ENCODE measurements at places on chromosomes 11 and 22.

DNA sequence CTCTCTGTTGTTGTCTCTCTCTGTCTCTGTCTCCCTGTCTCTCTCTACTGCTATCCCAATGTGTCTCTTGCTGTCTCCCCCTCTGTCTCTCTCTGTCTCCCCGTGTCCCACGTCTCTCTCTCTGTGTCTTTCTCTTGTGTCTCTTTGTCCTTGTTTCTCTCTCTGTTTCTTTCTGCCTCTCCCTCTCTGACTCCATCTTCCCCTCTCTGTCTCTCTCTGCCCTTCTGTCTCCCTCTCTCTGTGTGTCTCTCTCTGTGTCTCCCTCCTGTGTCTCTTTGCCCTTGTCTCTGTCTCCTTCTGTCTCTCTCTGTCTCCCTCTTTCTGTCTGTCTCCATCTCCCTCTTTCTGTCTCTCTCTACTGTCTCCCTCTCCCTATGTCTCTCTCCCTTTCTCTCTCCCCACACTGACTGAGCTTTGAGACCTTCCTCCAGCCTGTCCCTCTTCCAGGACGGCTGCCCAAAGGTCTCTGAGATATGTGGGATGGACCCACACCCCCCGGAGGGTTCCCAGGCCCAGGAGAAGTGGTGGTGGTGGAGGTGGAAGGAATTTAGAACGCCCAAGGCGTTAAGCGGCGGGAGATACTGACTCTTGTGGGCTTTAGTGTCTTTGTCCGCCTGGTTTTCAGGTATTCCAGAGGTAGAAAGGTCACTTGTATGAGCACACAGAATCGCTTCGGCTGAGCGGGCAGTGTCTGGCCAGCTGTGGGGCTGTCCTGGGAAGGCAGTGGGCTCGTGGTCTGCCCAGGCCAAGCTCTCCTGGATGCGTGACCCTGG lies 65.5 kb upstream of the CCND1 start:
- DNase-seq, result no peak

- DNase-seq, result no peak
These were observed 31.9 kb upstream of the DBX1 start for GRCh38 chr11:20192151-20192550.

- peak; percentile 60 for DNase-seq
These were observed 84.4 kb upstream of the SEPTIN5 start for GRCh38 chr22:19629720-19630419.

DNA sequence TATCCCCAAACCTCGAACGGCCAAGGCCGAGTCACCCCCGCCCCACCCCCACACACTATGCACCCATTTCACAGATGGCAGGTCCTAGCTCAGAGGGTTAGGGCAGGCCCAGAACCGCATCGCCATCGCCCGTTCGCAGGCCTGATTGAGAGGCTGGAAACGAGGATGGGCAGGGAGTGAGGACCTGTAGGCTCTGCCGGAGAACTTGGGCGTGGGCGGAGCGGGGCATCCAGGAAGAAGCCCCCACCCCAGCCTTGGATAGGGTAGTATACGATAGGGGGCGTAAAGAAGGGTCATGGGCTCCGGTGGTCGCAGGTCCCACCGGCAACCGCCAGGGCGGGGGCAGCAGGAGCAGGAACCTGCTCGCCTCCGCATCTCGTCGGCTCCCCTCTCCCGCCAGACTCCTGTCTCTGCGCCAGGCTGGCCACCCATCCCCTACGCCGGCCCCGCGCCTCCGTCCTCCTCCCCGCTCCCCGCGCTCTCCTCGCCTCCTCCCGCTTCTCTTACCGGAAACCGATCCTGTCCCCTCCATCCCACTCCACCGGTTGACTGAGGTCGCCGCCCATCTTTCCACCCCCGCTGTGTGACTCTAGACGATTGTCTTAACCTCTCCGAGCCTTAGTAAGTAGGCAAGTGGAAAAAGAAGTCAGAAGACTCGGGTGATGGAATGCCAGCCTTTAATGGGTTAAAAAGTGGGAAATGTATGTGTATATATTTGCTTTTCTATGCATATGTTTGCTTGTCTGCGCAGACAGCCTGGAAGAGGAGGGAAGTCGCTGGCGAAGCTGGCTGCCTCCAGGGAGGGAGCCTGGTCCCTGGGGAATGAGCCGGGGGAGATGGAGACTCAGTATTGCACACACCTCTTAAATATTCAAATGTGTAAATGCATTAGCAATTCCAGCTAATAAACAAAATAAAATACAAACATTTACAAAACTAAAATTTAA lies 52.8 kb downstream of the CYTH4 start:
- DNase-seq, result no peak

DNA sequence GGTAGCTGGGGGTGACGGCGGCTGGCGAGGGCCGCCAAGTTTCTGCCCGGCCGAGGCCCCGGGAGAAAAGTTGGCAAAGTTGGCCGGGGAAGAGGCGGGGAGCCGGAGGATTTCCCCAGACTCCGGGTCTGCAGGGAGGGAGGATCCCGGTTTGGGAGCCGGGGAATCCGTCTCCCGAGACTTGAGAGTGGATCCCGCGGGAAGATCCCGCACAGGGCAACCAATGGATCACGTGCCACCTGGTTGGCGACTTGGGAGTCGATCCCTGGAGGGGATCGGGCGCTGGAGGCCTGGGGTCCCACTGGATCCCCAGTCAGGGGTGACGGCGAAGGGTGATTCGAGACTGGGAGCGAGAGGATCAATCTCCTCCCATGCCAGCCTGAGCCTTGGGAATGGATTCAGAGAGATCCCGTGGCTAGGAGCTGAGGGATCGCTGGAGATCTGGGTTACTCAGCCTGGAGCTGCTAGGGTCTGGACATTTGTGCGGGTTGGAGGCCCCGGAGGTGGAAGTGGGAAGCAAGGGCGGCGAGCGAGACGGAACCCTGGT lies 394 bp downstream of the KIAA1671 start:
- no peak for DNase-seq

DNA sequence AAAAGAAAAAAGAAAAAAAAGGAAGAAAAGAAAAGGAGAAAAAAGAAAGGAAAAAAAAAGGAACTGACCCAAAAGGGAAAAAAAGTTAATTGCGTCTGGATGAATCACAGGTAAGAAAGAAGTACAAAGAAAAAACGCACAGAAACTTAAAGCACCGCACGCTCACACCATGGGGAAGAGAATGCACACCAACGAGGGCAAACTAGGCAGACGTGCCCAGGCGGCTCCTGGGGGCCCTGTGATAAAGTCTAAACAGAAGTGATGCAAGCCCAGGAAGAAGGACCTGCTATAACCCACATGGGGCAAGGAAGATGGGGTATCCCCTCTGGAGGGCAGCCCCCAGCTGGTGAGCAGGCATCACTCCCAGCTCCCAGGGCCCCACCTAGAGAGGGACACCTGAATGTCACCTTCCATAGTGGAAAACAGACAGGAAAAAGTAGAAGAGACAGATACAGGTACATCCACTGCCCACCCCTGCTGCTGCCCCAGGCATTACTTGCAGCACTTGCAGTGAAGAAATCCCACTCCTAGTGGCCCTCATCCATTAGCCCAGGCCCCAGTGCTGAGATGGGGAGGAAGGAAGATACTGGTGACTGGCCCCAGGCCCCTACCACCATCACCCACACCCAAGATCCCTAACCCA lies 28.9 kb downstream of the NAP1L4 start:
- DNase-seq, result no peak

GRCh38 chr22:25070956-25071355 lies 118.4 kb downstream of the KIAA1671 start:
- DNase-seq, result no peak

DNA sequence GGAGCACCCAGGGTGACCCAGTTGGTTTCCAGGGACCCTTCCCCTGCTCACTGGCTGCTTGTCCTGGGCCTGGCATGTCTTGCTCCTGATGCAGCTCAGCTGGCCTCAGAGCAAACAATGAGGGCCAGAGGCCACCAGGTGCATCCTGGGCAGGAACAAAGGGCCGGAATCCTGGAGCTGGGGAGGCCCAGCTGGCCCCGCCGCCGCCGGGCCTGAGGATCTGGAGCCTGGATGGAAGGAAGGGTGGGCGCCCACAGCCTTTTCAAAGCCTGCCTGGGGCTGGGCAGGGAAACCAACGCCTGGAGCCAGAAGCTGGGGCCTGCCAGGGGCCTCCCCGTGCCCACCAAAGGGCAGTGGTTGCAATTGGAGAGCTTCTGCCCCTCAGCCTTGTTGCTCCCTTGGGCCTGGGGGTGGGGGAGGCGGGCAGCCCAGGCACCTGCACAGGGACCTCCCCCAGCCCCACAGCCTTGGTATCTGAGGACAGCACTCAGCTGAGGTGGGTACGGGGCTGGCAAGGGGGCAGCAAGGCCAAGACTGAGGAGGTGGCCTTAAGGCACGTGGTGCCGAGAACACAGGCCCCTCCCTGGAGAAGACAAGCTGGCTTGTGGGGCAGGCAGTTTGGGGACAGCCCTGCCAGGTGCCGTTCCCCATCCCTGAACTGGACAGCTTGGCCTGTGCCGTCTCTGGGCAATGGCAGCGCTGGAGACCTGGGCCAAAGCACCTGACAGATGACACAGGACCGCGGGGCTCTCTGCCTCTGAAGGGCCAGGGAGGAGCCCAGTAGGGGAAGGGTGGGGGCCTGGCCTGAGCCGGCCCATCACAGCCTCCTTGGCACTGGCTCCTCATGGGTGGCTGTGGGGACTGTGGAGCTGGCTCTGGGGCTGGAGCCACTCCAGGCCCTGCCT lies 7.1 kb upstream of the ADORA2A start:
- no peak for DNase-seq

DNA sequence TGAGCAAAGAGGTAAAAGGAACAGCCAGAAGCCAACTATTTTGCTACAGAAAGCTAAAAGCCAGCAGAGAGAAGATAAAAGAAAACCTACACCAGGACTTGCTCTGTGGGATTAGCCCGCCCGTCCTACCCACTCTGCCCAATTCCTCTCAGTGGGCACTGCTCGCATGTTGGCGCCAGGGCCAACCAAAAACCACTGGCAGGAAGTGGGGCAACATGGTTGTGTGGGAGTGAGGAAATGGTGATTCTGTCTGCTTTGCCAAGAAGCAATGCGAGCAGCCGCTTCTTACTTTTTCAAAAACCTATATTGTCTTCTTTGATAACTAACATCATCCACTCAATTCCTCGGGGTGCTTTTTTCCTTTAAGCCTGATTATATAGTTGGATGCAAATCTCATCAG lies 14.2 kb upstream of the APOA1 start:
- no peak for DNase-seq

DNA sequence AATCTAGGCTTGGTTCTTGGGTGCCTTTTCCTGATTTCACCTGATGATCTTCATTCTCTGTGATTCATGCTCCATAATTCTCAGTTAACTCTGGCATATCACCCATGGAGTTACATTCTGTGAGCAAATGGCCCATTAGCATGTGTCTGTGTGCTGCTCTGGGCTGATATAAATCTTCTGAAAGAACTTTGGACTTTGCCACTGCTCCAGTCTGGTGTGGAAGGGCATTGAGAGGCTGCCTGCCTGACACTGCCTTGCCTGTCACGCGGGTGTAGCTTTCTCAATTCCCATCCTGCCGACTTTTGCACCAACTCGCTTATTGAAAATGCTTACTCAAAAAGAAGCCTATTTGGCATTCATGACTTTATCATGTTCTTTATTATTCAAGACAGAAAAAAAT lies 42.2 kb downstream of the FAT3 start:
- DNase-seq, result no peak

- DNase-seq, result no peak
These were observed 70.3 kb downstream of the TRIM29 start for GRCh38 chr11:120067438-120068113.

- no peak for DNase-seq
These were observed 702.4 kb downstream of the NTM start for GRCh38 chr11:132072858-132073211.

DNA sequence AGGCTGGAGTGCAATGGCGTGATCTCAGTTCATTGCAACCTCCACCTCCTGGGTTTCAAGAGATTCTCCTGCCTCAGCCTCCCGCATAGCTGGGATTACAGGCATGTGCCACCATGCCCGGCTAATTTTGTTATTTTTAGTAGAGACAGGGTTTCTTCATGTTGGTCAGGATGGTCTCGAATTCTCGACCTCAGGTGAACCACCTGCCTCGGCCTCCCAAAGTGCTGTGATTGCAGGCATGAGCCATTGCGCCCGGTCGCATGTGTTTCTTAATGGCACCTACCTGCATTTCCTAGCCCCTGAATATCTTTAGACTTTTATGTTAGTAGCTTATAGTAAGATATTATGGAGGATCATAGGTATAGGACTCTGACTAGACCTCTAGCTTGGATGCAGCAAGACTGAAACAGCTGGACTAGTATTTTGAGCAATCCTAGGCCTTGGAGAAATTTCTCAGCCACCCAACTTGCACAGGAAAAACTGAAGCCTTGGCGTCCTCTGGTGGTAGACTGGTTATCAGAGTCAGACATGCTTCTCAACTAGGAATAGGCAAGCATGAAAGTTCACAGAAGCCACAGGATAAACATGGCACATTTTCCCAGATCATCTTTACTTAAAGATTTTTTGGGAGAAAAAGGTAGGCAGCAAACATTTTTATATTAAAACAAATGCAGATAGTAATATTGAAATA lies 22.7 kb upstream of the C1QTNF4 start:
- DNase-seq, result no peak

GRCh38 chr11:23284631-23285030 lies 424.4 kb upstream of the CCDC179 start:
- no peak for DNase-seq

DNA sequence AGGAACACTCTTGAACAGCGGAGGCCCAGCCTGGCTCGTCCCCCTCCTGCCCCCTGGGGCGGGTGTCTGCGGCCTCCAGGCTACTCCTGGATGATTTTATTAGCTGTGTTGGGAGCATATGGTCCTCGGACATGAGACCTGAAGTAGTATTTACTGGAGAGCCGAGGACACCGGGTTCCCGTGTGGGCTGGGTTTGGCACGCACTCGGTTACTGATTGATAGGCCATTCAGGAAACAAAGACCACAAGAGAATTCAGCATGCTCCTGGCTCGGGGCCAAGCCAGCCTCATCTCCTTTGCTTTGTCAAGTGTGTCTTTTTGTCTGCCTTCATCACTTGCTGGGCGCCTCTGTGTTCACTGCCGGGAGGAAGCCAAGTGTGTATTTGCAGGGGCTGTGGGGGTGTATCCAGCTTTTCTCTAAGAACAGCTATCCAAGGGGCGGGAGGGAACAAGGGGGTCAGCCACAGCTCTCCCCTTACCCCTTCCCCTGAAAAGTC lies 9.7 kb downstream of the FXYD2 start:
- DNase-seq, result no peak

DNA sequence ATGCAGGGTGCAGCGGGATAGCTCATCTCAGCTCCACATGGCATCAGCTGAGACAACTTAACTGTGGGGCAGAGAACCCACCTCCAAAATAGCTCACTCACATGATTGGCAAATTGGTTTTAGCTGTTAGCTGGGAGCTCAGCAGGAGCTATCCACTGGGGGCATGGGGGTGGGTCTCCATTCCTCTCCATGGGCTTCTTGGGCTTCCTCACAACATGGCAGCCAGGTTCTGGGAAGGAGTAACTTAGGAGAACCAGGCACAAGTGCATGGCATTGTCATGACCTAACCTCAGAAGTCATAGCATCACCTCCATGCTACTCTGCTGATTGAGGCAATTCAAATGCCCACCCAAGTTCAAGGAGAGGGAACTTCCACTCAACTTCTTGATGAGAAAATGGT lies 85.5 kb downstream of the MN1 start:
- no peak for DNase-seq

- no peak for DNase-seq
These were observed 47.1 kb upstream of the OPCML start for GRCh38 chr11:133579165-133580031.

GRCh38 chr11:73866586-73866996 lies 10.1 kb downstream of the COA4 start:
- DNase-seq, result no peak

GRCh38 chr11:72588421-72589410 lies 85.5 kb downstream of the PDE2A start:
- DNase-seq, result no peak

- no peak for DNase-seq
These were observed 674.1 kb downstream of the OPCML start for GRCh38 chr11:132858223-132858622.

- DNase-seq, result no peak
These were observed 73.2 kb downstream of the CCDC81 start for GRCh38 chr11:86447763-86448480.
